Cardiac muscle cell (in vitro differentiated cells and primary cell): ENCODE measurements at places on chromosomes 11 and 22. TPM values are rescaled to one million over a fixed set of nuclear protein-coding genes. Genes with fewer than 3 reads are reported as not detected.

RGL4 gene
- polyA plus RNA-seq, result 1.0 and 1.5 TPM in 2 replicates

- peak; percentile 15 for DNase-seq
These were observed 32.2 kb upstream of the GRIA4 start for GRCh38 chr11:105577641-105578040.

GRCh38 chr22:27639248-27640086 lies 162.1 kb downstream of the MN1 start:
- DNase-seq, result no peak

GRCh38 chr11:33544593-33545373 lies 155.8 kb downstream of the C11orf91 start:
- no peak for DNase-seq

- DNase-seq, result no peak
These were observed 11.3 kb downstream of the HTATIP2 start for GRCh38 chr11:20374741-20375300.

HTR3A gene
- polyA plus RNA-seq, result not detected in 2 replicates

DNA sequence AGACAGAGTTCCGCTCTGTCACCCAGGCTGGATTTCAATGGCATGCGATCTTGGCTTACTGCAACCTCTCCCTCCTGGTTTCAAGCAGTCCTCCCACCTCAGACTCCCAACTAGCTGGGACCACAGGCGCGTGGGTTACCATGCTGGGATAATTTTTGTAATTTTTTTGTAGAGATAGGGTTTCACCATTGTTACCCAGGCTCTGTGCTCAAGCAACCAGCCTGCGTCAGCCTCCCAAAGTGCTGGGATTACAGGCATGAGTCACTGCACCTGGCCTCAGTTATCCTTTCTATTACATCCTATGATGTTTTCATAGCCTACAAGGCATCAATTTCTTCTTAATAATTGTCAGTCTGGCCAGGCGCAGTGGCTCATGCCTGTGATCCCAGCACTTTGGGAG lies 36.5 kb downstream of the LRRC74B start:
- no peak for DNase-seq

BACE1 gene
- polyA plus RNA-seq, result 9.8 and 13.4 TPM in 2 replicates

POU2AF1 gene
- 0.10 TPM in 1 of 2 replicates, not detected in the other for polyA plus RNA-seq

HBB gene
- not detected in 2 replicates for polyA plus RNA-seq

BCO2 gene
- polyA plus RNA-seq, result 69.4 and 81.1 TPM in 2 replicates

DNA sequence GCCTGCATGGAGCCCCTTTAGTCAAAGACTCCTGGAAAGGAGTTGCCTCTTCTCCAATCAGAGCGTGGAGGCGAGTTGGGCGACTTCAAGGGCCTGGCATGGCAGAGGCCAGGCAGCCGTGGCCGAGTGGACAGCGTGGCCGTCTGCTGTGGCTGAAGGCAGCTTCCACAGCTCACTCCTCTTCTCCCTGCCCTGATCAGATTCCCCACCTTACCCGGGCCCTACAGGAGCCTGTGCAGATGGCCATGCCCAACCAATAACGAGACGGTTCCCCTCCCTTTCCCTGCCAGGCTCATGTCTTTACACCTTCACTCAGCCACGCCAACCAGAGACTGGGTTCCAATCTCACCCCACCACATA lies 20.0 kb upstream of the SLC22A12 start:
- DNase-seq, result no peak
